Stimulated activated CD8-positive, alpha-beta memory T cell treated with anti-CD3 and anti-CD28 coated beads, Interleukin-7, amount 100 ng/mL, for 1 hour (primary cell): ENCODE measurements at places on chromosomes 1 and 21.

DNA sequence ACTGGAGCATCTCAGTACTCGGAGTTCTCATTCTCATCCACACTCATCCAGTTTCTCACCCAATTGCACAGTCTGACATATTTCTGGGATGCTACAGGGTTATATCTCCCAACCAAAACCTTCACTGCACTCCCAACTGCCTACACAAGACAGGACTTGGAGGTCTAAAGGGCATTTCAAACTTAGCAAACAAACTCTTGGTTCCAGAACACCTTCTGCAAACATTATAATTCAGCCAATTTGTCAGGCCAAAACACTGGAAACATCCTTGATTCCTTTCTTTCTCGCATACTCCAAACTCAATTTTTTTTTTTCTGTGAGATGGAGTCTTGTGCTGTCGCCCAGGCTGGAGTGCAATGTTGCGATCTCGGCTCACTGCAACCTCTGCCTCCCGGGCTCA lies 7.9 kb downstream of the SLAMF1 start:
- no peak for DNase-seq

DNA sequence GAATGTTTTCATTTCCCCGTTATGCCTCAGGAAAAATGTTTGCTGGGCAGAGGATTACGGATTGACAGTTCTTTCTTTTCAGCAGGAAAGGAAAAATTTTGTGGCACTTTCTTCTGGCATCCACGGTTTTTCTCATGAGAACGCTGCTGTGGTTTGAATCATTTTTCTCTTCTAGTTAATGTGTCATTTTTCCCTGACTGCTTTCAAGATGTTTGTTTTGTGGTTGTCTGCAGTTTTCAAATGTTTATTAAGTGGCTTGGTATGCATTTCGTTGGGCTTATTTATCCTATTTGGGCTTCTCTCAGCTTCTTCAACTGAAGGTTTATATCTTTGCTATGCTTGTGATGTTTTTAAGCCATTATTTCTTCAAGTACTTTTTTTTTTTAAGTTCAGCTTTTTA lies 359.0 kb downstream of the RGS7 start:
- DNase-seq, result no peak

GRCh38 chr1:212615201-212615470 lies 6.6 kb downstream of the ATF3 start:
- DNase-seq, result no peak

DNA sequence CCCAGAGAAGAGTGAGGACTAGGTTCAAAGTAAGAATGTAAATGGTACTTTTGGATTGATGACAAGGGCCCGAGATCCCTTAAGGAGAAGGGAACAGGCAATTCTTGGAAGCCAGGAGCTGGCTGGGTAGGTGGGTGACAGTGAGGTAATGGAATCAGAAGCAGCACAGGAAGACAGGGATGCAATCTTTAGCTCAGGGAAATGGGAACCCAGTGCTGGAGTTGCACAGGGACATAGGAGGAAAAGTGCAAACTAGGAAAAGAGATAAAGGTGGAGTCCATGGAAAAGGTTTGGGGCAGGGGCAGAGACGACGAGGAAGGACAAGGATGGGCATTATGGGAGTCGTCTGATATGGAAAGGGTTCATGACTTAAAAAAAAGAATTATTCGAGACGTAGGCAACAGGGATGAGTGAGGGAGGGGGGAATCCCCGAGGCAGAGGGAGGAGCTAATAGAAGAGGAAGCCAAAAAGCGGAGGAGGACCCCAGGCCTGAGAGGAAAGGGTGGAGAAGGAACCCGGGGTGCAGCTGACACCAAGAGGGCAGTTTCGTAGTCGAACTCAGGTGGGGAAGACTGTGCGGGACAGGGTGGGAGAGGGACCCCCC lies 495 bp downstream of the PI4KB start:
- no peak for DNase-seq

DNA sequence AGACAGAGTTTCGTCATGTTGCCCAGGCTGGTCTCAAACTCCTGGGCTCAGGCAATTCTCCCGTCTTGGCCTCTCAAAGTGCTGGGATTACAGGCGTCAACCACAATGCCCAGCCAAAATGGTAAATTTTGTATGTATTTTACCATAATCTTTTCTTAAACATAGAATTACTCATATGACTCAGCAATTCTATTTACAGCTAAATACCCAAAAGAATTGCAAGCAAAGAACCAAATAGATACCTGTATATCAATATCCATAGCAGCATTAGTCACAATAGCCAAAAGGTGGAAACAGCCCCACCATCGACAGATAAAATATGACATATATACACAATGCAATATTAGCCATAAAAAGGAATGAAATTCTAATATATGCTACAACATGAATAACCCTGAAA lies 36.5 kb downstream of the TESK2 start:
- DNase-seq, result no peak

DNA sequence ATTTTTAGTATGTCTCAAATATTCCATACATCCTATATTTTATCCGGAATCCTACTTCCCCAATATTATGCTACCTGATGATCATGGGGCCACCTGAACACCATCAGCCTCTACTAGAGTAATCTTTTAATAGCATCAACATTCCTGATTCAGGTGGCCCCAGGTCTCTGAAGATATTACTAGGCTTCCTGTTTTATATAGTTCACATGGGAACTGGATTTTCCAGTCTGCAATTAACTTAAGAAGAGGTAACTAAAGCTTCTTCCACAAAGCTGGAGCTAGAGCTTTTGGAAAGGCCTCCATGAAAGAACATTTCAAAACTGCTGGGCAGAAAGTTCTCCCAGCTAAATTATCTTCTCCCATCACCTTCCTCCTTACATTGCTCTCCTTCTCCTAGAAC lies 72.3 kb upstream of the ADAM30 start:
- DNase-seq, result no peak

- DNase-seq, result no peak
Measured at GRCh38 chr1:241475671-241476070, 43.9 kb downstream of the FH start.

- DNase-seq, result no peak
Measured at GRCh38 chr21:45974073-45975019, 7.2 kb upstream of the COL6A1 start.
